ENCODE measurements at places on chromosomes 12 and 14.

DNA sequence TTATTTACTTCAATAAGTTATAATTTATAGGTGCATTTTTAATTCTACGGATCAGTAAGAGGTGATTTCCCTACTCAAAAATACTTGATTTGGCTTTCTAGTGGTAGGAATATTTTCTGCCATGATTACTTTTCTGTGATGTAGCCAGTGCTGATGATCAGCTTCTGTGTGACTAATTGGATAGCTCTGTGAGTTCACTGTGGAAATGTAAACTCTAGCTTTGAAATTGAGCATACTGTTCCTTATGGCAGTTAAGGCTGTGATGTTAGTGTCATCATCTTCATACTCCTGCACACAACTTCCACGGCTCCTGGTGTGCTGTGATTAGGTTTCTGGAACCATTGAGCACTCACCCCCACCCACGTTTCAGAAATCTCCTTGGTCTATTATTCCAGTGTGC is 48.2 kb downstream of the PLEKHA5 start:
- DNase-seq, result no peak

DNA sequence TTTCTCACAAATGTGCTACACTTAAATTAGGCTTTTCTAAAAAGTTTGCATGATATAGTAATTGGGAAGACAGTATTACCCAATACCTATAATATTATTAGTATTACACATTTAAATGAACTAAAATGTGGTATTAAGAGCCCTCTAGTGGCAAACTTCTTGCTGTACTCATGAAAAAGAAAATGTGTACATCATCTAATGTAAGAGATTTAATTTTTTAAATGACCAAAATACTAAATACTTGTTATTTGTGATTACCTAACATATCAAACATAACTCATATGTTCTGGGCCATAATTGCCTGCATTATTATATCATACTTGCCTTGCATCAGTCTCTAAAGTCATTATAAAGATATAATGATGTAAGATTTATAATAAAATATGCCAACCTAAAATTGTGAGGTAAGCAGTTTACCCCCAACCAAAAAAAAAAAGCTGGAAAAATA is 64.2 kb downstream of the DNAI7 start:
- DNase-seq, result no peak

DNA sequence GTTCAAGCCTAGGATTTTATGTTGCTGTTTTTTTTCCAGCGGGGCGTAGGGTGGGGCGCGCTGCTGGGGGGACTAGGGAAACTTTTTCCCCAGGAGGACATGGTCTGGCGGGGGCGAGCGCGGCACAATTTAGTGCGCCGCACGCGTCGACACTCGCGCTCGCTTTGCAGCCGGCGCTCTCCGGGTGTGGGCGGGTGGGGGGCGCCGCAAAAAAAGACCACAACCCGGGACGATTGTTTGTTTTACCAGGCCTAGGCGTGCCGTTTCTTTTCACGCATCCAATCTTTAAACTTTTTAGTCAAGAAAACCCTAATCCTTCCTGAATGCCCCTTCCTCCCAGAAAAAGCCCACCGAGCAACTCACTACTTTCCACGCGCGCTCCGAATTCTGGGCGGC is 865 bp upstream of the ZFP36L1 start:
- no peak for DNase-seq

GRCh38 chr14:96461950-96462798 is 40.0 kb upstream of the PAPOLA start:
- DNase-seq, result no peak

GRCh38 chr12:65493913-65494245 is 215.4 kb downstream of the MSRB3 start:
- no peak for DNase-seq

DNA sequence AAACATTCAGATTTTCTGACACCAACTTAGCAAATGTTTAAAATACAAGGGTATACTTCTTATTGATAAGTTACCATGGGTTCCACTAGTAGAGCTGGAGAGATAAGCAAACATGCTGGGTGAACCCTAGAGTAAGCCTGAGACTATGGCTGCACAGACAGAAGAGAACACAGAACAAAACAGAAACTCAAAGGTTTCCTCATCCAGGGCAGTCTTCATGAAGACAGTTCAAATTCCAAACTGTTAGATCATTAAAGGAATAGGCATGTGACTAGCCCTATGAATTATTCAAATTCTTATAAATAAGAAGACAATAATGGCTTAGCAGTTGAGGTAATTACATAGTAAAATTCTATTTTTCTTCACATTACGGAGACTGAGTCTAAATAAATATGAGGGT is 28.1 kb downstream of the BTBD7 start:
- DNase-seq, result no peak

- DNase-seq, result no peak
Observed at GRCh38 chr12:112843287-112843686, 51.7 kb downstream of the RPH3A start.

DNA sequence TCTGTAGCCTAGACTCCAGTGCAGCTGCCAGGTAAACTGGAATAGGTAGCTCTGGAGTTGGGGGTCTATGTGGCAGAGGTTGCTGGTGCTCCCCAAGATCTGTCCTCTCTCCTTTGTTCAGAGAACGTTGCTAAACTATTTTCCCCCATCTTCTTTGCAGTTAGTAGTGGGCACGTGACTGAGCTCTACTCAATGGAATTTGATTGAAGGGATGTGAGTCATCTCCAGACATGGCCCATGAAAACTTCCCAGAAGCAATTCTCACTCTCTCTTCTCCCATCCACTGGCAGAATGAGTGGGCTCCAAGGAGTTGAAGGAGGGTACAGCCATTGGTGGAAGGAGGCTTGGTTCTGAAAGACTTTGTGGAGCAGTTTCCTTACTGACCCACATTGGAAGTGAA is 44.0 kb downstream of the PAH start:
- no peak for DNase-seq

DNA sequence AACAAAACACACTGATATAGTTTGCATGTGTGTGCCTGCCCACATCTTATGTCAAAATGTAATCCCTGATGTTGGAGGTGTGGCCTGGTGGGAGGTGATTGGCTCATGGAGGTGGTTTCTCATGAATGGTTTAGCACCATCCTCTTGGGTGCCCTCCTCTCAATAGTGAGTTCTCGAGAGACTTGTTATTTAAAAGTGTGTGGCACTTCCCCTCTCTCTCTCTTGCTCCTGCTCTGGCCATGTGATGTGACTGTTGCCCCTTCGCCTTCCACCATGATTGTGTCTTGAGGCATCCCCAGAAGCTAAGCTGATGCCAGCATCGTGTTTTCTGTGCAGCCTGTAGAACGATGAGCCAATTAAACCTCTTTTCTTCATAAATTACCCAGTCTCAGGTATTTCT is 454.1 kb upstream of the DCN start:
- no peak for DNase-seq

GRCh38 chr12:26838888-26839416 is 6.0 kb upstream of the ITPR2 start:
- DNase-seq, result no peak

GRCh38 chr12:76674669-76675315 is 89.1 kb upstream of the ZDHHC17 start:
- DNase-seq, result no peak

GRCh38 chr12:52903855-52904508 is 894 bp downstream of the KRT8 start:
- no peak for DNase-seq

DNA sequence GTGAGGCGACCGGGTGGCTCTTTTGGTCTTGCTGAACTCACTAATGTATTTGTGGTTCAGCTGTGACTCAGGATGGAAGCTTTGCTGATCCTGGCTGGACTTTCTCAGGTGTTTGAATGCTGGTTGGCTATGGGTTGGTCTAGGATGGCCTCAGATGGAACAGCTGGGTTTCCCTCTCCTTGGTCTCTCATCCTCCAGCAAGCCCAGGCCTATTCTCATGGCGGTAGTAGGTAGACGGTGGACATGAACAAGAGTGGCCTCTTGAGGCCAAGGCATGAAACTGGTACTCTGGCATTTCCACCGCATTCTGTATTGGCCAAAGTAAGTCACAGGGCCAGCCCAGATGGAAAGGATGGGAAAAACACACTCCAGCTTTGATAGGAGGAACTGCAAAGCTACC is 11.8 kb upstream of the POLR3B start:
- DNase-seq, result no peak

- DNase-seq, result no peak
Observed at GRCh38 chr12:92703786-92704185, 997 bp downstream of the PLEKHG7 start.

DNA sequence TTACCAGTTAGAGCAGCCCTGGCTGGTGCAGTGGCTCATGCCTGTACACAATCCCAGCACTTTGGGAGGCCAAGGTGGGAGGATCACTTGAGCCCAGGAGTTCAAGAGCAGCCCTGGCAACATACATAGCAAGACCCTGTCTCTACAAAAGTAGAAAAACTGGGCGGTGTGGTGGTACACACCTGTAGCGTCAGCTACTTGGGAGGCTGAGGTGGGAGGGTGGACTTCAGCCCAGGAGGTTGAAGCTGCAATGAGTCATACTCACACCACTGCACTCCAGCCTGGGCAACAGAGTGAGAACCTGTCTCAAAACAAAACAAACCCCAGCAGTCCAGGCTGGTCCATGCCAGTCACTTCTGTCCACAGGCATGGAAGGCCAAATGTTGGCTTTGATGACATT is 7.4 kb downstream of the COX14 start:
- DNase-seq, result no peak

GRCh38 chr12:6122201-6122600 is 2.3 kb downstream of the VWF start:
- DNase-seq, result no peak

- no peak for DNase-seq
Observed at GRCh38 chr12:65792724-65793123, 31.6 kb upstream of the HMGA2 start.

- DNase-seq, result no peak
Observed at GRCh38 chr12:27966870-27967269, 5.7 kb downstream of the PTHLH start.

DNA sequence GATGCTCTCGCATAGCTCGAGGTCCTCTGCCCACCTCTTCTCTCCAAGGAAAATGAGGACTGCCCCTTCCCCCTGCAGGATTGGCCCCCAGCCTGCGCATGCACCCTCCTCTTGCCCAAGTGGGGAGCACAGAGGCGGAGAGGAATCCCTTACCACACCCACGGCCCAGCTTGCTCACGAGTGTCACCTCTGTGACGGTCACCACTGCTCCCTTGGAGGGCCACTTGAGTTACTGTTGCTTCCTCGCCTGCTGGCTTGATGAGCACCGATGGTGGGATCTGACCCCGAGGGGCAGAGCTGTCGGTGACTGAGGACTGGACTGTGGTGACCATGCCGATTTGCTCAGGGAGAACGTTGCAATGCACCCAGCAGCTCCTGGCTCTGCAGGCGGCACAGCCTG is 41.7 kb downstream of the FOXN4 start:
- DNase-seq, result no peak

DNA sequence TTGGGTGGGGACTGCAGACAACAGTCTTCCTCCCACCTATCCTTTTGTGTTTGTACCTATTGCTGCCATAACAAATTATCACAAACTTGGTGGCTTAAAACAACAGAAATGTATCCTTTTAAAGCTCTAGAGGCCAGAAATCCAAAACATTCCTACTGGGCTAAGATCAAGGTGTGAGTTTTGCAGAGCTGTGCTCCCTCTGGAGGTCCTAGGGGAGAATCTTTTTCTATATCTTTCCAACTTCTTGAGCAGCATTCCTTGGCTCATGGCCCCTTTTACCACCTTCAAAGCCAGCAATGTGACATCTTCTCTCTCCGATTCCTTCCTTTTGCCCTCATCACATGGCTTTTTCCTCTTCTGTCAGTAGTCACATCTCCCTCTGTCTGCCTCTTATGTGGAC is 190.6 kb downstream of the TTC8 start:
- DNase-seq, result no peak

GRCh38 chr12:33876618-33877017 is 145.7 kb upstream of the ALG10 start:
- no peak for DNase-seq
